ENCODE measurements at places on chromosomes 13 and 19. TPM values are rescaled to one million over a fixed set of nuclear protein-coding genes. Genes with fewer than 3 reads are reported as not detected.
A peak's percentile ranks its signal among the peaks of the same experiment; 100 is the strongest.

GRCh38 chr19:29705706-29706105 is 9.4 kb downstream of the C19orf12 start:
- ATAC-seq = no peak

ZNF681 gene
- total RNA-seq = 1.5 TPM

- no peak for ATAC-seq
Observed at GRCh38 chr19:34308381-34309367, 54.3 kb downstream of the GARRE1 start.

DNA sequence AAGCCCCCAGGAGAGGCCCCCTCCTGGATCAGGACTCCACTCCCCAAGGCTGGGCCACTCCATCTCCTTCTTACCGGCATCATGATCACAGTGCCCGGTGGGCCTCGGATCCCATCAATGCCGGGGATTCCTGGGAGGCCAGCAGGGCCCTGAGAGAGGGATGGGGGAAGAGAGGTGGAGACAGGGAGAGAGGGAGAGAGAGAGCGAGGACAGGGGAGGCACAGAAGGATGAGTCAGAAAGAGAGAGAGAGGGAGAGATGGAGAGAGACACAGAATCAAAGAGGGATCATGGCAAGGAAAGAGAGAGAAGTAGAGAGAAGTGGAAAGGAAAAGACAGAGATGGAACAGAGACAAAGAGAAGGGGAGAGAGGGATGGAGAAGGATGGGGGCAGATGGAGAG is 13.8 kb downstream of the COL5A3 start:
- ATAC-seq = no peak

- peak; percentile 71 for ATAC-seq
Observed at GRCh38 chr13:98576200-98576945, 534 bp downstream of the STK24 start.

- ATAC-seq = no peak
Observed at GRCh38 chr13:66139701-66140100, 1090.4 kb downstream of the PCDH9 start.

- peak; percentile 51 for ATAC-seq
Observed at GRCh38 chr13:100887729-100888151, 213.1 kb upstream of the TMTC4 start.

- peak; percentile 1 for ATAC-seq
Observed at GRCh38 chr19:51325161-51325976, 13.9 kb downstream of the IGLON5 start.

HIPK4 gene
- not detected for total RNA-seq

PGLYRP2 gene
- not detected for total RNA-seq

GRCh38 chr19:17090583-17090982 is 15.0 kb downstream of the MYO9B start:
- ATAC-seq = peak; percentile 55

DNA sequence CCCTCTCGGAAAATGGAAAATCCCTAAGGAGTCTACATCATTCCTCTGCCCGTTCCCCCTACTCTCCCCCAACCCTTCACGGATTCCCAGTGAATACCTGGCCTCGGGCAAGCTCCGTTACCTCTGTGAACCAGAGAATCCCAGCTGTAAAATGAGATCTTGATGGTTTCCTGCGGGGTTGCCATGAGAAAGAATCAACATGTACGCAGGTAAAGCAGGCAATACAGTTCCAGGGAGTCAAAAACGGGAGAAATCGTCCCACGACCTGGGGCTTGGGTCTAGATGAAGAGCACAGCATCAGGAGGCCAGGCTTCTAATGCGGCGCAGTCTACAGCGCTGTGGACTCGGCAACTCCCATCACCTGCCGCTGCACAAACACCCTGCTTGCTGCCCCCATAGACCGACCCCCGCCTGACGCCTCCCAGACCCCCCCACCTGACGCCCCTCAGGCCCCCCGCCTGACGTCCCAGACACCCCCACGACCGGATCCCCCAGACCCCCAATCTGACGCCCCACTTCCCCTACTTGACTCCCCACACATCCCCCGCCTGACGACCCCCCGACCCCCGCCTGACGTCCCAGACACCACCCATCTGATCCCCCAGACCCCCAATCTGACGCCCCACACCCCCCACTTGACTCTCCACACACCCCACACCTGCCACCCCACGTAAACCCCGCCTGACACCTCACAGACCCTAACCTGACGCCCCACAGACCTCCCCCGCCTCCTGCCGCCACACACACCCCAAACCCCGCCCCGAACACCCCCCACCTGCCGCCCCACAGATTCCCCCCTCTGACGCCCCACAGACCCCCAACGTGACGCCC is 680 bp downstream of the LIG4 start:
- peak; percentile 6 for ATAC-seq

NLRP5 gene
- total RNA-seq = not detected

DNA sequence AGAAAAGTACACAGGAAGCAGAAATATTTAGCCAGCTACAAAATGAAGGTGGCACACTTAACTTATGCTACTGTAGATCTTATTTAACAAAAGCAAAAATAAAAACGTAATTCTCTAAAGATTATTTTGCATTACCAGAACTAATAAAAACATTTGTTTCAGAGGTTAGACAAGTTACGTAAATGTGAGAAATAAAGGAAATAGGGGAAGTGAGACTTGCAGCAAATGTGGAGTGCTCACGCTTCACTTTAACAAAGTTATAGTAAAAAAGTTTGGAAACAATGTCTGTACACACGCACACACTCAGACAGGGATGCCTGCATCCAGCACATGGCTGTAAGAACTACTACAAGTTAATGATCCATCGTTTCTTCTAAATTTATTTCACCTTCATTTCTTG is 83.7 kb downstream of the NALCN start:
- no peak for ATAC-seq

ZNF430 gene
- 9.9 TPM for total RNA-seq

DNA sequence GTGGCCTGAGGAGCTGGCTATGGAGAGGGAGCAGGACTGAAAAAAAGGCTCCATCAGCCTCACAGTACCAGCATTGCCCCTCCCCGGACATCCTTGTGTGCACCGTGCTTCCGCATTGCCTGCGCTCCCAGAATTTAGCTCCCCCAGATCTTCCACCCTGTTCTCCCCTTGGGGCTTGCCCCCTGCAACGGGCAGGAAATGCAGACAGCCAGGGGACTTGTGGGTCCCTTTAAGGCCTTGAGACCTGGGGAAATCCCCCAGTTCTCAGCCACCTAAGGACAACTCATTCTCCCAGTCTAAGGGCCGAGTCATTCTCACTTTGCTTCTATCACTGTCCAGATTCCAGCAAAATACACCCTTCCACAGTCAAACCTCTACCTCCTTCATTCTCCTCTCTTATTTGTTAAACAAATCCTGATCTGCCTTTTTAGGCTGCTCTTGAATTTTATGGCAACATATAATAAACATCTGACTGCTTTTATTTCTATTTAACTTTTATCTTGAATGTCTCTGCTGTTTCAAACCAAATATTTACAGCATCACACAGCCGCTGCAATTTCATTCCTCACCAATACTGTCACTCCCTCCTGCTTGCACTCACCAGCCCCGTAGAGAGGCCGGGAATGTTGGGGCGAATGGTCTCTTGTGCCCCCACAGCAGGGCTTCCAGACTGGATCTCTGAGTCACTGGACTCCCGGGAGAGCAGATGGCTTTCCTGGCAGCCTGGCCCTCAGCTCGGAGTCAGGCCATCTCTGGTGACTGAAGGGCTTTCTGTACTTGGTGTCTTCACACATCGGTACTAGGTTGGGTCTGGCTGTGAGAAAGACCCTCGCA is 221.9 kb downstream of the TSHZ3 start:
- no peak for ATAC-seq

- ATAC-seq = no peak
Observed at GRCh38 chr13:73299787-73300186, 241.0 kb downstream of the KLF5 start.

OVOL3 gene
- not detected for total RNA-seq

DNA sequence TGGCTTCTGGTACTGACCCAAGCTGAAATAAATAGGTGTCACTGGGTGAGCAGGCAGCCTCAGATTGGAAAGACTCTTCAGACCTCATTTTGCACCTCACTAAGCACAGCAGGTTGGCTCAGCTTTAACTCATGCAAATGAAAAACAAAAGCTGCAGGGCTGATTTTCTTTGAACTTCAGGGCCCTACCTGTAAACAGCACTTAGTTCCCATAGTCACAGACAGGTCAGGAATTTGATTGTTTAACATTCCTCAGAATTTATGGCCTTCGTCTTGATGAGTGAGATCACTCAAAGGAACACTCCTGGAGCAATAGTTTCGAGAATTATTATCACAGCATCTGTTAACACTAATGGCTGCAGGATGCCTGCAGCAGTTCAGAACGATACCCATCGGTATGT is 718.5 kb downstream of the EFNB2 start:
- no peak for ATAC-seq

GRCh38 chr13:42350141-42350540 is 78.2 kb downstream of the AKAP11 start:
- no peak for ATAC-seq

ZNF568 gene
- total RNA-seq = 3.5 TPM

RFPL4AL1 gene
- not detected for total RNA-seq

DNA sequence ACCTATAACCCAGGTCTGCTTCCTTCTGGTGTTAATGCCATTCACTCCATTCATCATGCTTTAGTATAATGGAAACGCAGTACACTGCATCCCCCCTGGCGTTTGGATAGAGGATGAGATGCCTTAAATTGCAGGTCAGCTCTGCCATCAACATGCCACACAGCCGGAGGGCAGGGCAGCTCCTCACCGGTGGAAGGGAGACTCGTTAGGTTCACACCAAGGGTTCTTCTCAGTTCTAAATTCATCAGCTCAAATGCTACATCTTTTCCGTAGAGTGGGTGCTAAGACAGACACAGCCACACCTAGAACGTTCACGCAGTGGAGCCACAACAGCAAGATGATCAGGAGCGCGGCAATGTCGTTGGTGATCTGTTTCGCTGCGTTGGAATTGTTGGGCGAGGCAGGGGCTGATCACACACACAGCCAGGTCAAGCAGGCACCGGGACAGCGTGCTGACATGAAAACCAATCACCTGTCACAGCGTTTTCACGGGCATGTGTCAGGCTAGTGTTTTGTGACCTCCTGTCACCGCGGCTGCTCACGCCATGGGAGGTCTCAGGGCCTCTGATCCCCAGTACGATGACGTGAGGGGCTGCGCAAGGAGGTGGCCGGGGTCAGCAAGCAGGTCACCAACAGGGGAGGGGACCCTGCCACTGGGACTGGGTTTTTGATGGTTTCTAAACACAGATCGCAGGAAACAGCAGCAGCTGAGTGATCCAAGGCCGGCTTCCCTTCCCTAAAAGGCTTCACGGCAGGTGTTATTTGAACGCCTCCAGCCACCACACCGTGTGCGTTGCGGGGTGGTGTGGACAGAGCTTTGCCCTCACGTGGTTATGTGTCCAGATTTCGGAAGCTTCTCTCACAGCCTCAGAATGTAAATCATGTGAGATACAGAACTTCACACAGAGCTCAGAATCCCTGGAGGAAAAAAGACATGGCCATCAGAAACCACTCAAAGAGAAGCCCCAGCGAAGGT is 94.3 kb upstream of the IRS2 start:
- ATAC-seq = no peak

GRCh38 chr19:4500841-4501591 is 17.3 kb downstream of the PLIN4 start:
- no peak for ATAC-seq

- peak; percentile 46 for ATAC-seq
Observed at GRCh38 chr19:3034656-3035541, 5.8 kb upstream of the TLE2 start.

DNA sequence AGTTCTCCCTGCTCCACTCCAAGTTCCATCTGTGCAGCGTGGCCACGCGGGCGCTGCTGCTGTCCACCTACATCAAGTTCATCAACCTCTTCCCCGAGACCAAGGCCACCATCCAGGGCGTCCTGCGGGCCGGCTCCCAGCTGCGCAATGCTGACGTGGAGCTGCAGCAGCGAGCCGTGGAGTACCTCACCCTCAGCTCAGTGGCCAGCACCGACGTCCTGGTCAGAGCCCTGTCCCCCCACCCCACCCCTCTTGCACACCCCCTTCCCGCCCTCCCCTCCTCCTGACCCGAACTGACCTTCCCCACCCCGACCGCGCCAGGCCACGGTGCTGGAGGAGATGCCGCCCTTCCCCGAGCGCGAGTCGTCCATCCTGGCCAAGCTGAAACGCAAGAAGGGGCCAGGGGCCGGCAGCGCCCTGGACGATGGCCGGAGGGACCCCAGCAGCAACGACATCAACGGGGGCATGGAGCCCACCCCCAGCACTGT is 11.6 kb downstream of the FUZ start:
- no peak for ATAC-seq

- no peak for ATAC-seq
Observed at GRCh38 chr13:48161530-48162179, 66.8 kb upstream of the MED4 start.

DNA sequence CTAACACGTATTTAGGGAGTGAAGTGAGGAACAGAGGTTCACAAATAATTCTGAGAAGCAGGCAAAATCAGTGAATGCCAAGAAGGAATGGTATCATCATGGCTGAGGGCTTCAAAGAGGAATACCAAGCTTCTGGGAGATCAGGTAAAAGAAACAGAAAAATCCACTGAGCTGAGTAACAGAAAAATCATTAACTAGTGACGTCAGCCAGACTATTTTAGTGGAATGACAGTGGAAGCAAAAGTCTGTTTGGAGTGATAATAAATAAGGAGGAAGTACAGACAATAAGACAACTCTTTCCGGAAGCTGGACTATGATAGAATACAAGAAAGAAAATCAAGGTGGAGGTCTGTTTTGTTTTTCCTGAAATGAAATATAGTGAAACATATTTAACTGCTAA is 83.5 kb downstream of the SACS start:
- ATAC-seq = no peak

ZNF814 gene
- 6.5 TPM for total RNA-seq

DNA sequence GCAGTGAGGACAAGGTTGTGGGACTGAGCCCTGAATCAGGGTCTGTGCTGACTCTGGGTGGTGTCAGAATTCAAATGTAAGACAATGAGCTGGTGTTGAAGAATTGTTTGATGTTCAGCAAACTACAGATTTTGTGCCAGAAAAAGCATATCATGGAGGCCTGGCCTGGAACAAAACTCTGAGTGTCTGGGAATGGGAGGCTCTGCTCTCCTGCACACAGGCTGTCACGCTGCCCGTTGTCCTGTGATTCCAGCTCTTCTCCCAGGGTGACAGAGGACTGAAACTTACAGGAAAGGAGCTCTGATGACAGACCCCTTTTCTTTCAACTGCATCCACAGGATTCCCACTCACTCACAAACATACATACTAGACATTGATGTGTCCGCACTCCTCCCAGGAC is 120.1 kb downstream of the ZNF486 start:
- ATAC-seq = no peak

GRCh38 chr19:44722131-44723121 is 23.5 kb downstream of the CEACAM16 start:
- no peak for ATAC-seq

PMIS2 gene
- total RNA-seq = not detected
